ENCODE measurements at places on chromosomes 3 and 15.
A peak's percentile ranks its signal among the peaks of the same experiment; 100 is the strongest.

DNA sequence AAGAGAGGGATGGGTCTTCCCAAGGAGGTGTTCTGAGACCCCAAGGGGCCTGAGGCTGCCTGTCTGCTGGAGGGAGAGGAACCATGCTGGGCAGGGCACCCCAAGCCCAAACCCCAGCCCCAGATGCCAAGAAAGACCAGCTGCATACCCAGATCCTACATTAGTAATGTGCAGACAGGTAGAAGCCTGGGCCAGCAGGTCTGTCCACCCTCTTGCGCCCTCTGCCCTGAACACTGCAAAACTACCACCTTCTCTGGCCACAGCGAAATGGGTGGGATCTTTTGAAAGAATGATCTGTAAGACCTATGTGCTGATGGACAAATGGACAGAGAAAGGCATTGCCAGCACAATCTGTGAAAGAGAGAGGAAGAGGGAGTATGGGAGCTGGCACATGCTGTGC is 283.2 kb downstream of the EPHB1 start:
- DNase-seq = no peak

GRCh38 chr3:100407977-100408532 is 6.7 kb downstream of the LNP1 start:
- no peak for DNase-seq

DNA sequence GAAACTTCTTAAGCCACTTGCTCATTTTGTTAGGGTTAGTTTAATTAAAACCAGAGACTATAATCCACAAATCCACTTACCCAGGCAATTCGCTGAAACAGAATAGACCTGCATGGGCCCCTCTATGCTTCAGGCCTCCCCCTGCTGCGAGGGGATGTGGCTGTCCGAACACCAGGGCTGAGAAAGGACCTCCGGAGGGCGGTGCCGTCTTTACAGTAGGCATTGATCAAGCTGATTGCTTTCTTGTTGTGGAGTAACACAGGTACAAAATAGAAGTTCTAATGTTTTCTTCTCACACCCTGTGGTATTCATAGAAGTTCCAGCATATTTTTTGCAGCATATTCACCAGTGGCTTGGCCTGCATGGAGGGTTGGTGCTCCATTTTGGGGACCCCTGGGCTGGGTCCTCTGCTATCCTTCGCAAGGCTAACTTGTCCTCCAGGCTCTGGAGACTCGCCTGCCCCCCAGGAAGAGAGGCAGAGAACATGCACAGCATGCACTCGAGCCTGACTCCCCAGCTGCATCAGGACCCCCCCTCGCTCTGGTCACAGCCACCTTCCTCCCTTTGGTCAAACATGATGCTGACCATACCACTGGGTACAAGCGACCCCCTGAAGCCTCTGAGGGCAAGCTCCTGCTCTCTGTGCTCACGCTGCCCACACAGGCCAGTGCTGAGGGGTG is 55.3 kb downstream of the TPRA1 start:
- DNase-seq = no peak

- DNase-seq = no peak
Observed at GRCh38 chr15:85542895-85543331, 162.5 kb downstream of the AKAP13 start.

- no peak for DNase-seq
Observed at GRCh38 chr3:170737498-170738162, 132.4 kb downstream of the RPL22L1 start.

- peak; percentile 23 for DNase-seq
Observed at GRCh38 chr15:44194323-44195150, 534 bp downstream of the FRMD5 start.

DNA sequence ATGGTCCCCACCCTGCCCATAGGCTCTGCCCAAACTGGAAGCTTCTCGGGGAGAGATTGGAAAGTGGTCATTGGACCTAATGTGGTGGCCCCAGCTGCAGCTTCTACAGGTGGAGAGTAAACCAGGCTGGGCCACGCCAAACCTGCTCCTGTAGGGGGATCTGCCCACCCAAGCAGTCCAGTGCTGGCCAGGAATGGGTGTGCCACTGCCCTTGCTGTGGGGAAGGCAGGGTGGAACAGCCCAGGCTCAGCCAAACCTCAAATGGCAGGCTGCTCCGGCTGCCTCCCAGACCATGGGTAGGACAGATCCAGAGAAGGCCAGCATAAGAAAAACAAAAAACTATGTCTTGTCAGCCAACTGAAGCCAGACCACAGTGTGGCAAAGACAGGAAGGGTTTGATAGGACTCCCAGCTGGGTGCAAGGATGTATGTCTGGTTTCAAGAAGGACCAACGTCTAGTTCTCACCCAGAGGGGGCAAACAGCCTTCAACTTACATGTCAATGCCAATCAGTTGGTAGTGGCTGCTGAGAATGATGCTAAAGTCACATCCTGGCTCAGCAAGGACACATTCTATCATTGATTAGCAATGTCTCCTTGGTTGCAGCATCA is 267.3 kb downstream of the UACA start:
- no peak for DNase-seq
